ENCODE measurements at places on chromosomes 3 and 15.

- DNase-seq = no peak
These were observed 8.3 kb upstream of the GREM1 start for GRCh38 chr15:32709295-32710033.

DNA sequence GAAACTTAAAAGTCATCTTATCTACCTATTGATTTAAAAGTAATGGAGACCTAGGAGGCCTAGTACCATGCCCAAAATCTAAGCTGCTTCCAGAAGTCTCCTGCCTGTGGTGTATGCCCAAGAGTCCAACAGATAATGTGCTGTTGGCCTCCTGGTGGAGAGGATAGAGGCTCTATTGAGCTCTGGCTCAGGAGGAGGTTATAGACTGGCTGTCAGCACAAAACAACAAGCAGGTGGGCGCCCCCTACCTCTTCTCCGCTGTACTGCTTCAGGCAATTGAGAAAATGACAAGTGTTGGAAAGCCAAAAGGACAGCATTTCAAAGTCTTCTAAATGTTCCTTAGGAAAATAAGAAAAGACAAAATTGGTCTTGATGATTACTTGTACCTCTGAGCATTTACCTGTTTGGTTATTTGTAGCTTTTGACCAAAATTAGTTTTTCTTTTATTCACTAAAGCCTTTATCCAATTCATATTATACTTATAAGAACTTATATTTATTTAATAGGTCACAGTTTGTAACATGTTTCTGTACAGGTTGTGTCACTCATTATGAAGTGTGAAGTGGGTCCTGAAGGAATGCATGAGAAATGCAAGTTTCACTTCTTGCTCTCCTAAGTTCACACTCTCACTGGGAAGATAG lies 17.2 kb upstream of the GNB5 start:
- DNase-seq = peak; percentile 75

- no peak for DNase-seq
These were observed 10.2 kb downstream of the PXYLP1 start for GRCh38 chr3:141241616-141242376.

DNA sequence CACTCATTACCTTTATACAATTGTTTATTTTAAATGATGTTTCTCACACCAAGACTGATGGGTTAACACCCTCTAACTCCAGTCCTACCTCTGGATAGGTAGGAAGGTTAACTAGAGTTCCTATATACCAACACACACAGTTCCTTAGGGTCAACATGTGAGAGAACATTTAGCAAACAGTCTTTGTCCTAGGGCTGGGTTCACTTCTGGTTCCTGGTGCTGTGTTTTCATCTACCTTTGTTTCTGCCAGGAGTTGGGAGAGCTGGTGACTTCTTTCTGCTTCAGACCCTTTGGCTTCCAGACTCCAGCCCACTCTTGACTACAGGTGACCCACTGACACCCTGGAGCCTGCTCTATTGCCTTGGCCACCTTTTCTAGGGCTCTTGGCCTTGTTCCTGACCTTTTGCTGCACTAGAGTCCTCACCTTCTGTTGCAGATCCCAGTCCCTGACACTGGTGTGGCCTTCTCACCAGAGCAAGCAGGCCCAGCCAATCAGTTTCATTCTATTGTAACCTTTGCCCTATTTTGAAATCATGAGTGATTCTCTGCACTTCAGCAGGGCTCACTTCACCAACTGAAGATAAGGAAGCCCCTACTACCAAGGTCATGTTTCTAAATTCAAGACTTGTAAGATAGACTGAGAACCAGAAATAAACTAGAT lies 50.0 kb upstream of the SECISBP2L start:
- no peak for DNase-seq

DNA sequence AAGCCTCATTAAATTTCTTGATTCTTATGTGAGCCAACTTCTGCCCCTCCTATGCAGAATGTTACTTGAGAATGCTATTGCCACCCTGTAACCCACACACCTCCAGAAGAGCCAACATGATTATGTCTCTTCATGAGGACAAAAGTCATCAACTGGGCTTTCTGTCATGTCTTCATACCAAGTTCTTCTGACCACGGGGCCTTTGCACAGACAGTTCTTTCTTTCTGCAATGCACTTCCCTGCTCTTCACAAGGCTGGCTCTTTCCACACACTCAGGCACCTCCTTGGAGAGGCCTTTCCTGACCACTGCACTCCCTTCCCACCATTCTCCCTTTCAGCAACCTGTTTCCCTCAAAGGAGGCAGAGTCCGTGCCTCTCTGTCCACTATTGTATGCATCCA lies 107.9 kb upstream of the NR2E3 start:
- no peak for DNase-seq

DNA sequence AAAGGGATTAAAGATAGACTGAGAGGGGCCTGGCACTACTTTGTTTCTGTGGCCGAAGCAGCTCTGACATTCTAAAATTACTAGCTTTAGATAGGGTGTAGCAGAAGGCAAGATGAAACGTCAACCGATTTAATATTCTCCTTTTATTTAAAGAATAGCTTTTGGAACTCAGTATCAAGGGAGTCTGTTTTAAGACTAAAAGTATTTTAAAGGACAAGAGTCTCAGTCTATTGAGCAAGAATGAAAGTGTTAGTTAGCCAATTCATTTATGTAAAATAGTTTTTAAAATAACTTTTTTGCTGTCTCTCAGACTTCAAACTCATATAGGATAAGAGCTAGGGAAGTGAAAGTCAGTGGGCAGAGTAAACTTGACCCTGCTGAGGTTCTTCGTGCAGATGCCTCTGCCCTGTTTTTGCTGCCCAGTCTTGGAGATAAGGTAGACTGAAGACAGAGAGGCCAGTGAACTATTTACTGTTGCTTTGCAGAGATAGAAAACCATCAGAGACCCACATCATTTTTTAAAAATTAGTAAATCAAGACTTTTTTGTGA lies 1090.9 kb downstream of the ROBO2 start:
- DNase-seq = no peak

DNA sequence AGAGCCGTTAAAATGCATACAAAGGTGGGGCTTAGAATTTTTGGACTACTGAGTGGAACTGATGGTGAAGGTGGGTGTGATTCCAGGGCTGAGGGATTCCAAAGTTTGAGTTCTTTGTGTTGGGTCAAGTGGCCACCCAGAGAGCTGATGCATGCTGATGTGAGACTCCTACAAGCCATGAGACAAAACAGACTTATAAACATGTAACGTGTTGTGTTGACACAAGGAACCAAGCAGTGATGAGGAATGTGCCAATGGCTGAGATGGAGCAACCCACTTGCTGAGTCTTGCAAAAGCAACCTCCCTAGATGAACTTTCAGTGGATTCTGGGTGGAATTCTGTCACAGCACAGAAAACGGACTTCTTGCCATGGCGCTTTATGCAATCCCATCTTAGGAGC lies 289.0 kb downstream of the TLE3 start:
- DNase-seq = no peak
